A172 (cell line): ENCODE measurements at places on chromosomes 2 and 18. TPM values are rescaled to one million over a fixed set of nuclear protein-coding genes. Genes with fewer than 3 reads are reported as not detected.

CNTNAP5 gene
- not detected in 2 replicates for total RNA-seq

DPP10 gene
- total RNA-seq: not detected in 2 replicates

GRB14 gene
- 0.10 and 0.17 TPM in 2 replicates for total RNA-seq

REEP1 gene
- 7.8 and 10.3 TPM in 2 replicates for total RNA-seq

DUSP28 gene
- 12.3 and 12.6 TPM in 2 replicates for total RNA-seq

ATG9A gene
- total RNA-seq: 59.0 and 60.7 TPM in 2 replicates

IL1B gene
- total RNA-seq: 0.19 TPM in 1 of 2 replicates, not detected in the other

RMDN2 gene
- total RNA-seq: 4.5 and 11.3 TPM in 2 replicates

GPD2 gene
- 93.5 and 114 TPM in 2 replicates for total RNA-seq

AGXT gene
- 0.07 TPM in 1 of 2 replicates, not detected in the other for total RNA-seq

CTAGE1 gene
- total RNA-seq: not detected in 2 replicates

GALNT13 gene
- total RNA-seq: 0.05 and 0.36 TPM in 2 replicates

MDH1 gene
- 418 and 440 TPM in 2 replicates for total RNA-seq

FOSL2 gene
- total RNA-seq: 36.1 and 39.7 TPM in 2 replicates

PRKAG3 gene
- not detected in 2 replicates for total RNA-seq

INO80B gene
- 5.9 and 7.9 TPM in 2 replicates for total RNA-seq

TMEM163 gene
- 0.43 and 0.91 TPM in 2 replicates for total RNA-seq

TSPYL6 gene
- total RNA-seq: not detected in 2 replicates
